DMS79 treated with DMSO at 0.1 percent for 48 hours (cell line): ENCODE measurements at places on chromosomes 4 and X.

GRCh38 chrX:135520022-135520552, 373 bp upstream of the INTS6L start:
- DNase-seq, result no peak

- DNase-seq, result no peak
Measured at GRCh38 chr4:93221771-93222170, 606.8 kb upstream of the ATOH1 start.

- DNase-seq, result no peak
Measured at GRCh38 chrX:40853004-40853815, 117.9 kb upstream of the MED14 start.

DNA sequence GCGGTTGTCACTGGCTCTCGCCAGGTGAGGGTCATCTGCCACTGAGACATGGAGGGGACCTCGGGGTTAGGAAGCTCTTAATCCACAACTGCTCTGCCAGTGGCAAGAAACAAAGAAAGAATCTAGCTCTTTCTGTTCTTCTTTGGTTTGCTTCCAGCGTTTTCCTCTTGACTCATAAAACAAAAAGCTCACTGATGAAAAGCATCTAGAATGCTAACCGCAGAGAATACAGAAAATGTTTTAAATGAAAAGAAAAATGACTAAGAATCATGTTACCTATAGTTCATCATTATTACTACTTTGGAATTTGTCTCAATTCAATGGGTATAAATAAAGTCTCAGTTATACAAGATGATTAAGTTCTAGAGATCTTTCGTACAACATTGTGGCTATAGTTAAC, 274.8 kb upstream of the TENM3 start:
- no peak for DNase-seq

GRCh38 chrX:132576939-132577338, 88.1 kb upstream of the MBNL3 start:
- no peak for DNase-seq

DNA sequence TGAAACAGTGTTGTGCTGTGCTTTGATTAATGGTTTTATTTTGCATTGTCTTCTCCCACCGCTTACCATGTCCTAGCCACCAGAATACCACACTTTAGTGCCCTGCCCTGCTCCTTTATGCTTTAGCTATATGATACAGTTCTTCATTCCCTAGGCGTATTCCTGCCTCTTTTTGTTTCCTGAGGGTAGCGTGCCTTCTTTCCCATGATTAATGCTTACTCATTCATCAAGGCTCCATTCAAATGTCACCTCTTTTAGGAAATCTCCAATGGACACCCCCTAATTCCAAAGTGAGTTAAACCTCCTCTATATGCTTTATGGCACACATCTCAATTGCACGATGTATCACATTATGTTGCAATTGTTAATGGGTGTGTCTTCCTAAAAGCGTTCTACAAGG, 46.3 kb downstream of the SPANXD start:
- no peak for DNase-seq

DNA sequence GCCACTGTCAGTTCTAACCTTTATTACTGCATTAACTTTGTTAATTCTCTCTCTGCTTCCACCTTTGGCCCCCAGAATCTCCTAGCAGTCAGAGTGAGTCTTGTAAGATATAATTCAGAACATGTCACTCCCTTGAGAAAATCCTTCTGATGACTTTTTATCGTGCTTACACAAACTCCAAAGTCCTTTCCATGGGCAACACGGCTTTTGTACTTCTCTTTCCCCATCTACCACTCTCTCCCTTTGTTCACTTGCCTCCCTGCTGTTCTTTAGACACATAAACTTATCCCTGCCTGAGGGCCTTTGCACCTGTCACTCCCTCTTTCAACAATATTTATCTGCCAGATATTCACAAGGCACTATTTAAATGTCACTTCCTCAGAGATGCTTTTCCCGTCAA, 64.8 kb downstream of the MAOB start:
- DNase-seq, result no peak

- DNase-seq, result no peak
Measured at GRCh38 chr4:72388521-72388920, 180.5 kb downstream of the ADAMTS3 start.

GRCh38 chr4:15794905-15795304, 16.8 kb downstream of the CD38 start:
- DNase-seq, result no peak

DNA sequence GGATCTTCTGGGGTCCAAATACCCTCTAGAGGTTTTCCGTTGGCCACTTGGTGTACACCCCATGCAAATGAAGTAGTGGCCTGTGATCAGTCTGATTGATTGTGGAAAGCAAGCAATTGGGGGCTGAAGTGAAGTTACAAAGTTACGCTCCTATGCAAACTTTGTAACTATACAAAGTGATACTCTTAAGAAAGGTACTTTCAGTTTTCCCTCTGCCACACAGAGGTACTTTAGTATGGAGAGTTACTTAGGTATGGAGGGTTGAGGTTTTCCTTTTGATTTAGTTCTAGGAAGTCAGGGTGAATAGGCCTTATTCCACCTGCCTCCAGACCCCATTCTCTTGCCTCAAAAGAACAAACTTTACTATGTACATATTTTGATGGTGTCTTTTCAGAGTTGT, 28.7 kb downstream of the STAG2 start:
- DNase-seq, result no peak

DNA sequence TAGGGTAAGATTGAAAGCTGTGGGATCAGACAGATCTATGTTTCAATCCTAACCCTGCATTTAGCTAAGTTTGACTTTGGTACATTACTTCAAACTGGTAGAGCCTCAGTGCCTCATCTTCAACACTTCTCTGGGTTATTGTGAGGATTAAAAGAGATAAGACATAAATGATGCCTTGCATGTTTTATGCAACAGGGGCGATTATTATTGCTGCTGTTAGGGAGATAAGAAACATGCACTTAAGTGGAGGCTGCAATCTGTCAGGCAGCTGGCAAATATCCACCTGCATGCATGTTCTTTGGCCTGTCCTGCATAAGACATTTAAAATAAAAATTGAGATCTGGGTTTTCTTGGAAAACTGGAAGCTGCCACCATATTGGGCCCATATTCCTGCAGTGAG, 24.6 kb downstream of the UNC5C start:
- no peak for DNase-seq

- DNase-seq, result no peak
Measured at GRCh38 chrX:131650637-131651410, 107.0 kb downstream of the OR13H1 start.

- DNase-seq, result no peak
Measured at GRCh38 chr4:177490769-177491168, 48.5 kb upstream of the AGA start.

GRCh38 chr4:20532116-20532790, 168.0 kb upstream of the PACRGL start:
- no peak for DNase-seq

DNA sequence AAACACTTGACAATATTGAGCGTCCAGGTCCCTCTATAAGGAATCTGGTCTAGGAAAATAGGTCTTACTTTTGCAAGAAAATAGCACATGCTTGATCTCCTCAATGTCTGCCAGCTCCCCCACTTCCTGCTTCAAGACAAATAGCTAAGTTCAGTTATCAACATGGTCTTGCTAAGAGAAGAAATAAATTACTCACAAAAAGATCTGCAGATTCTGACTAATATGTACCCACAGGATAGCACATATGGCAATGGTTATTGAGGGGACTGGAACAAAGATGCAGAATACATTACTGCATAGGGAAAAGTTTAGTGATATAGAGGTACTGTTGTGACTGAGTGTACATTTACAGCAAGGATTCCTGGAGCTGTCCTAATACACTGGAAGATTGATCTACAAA, 457.5 kb upstream of the GRID2 start:
- DNase-seq, result no peak

DNA sequence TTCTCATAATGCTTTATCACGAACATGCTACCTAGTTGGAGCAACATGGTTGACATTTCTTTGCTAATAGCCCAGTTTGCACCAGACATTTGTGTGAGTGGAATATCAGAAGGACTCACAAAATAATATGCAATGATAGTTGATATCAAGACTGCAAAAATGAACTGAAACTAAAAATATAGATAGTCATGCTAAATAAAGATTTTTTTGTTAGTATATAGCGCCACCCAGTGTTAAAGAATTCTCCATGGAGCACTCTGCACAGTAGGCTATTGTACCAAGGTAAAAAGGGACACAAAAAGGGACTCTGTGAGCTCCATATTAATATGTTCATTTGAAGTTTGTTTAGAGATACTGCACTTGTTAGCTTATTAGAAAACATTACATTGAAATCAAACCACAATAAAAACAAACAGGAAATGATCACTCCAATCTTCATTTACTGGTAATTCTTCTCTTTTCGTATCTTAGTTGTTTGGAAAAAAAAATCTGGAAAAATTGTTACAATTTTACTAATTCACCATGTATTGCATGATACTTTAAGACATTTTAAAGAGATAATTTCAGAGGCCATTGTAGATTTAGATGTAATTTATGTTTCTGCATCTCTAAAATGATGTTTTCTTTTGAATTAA, 1509.6 kb downstream of the ADGRL3 start:
- DNase-seq, result no peak

DNA sequence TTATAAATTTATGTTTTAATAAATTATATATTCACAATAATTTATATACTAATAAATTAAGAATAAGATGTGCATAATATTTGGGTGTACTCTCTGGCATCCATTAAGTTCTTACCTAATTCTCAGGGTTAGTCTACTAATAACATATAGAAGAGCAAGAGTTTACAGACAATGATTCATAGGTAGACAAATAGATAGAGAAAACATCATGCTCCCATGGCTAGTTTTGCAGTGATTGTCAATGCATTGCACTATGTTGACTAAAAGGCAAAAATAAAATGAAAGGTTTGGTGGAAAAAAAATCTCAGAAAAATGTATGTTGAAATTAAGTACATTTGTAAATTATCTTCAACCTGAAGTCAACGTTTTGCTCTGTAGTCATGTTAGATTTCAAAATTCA, 606.0 kb downstream of the KCTD8 start:
- DNase-seq, result no peak

- no peak for DNase-seq
Measured at GRCh38 chr4:183723561-183724228, 64.6 kb downstream of the TRAPPC11 start.

GRCh38 chr4:61041527-61041926, 158.6 kb upstream of the ADGRL3 start:
- DNase-seq, result no peak

- DNase-seq, result peak; percentile 11
Measured at GRCh38 chr4:3660086-3660927, 105.9 kb upstream of the ADRA2C start.

DNA sequence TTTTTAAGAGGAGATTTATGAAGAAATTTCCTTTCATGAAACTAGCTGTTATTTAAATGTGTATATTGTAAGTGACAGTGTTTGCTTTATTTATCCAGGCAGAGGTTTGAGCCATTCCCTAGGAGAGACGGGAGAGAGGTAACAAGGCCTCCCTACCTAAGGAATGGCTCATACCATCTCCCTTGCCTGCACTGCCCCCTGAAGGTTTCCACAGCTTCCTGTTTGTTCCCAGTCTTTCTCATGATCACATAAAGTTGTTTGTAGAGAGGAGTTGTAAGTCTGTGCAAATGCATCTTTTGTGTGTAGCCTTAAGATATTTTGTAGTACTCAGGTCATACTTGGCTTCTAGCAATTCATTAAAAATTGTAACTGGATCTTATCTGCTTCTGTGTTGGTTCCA, 1504.5 kb upstream of the PCDH10 start:
- DNase-seq, result no peak

DNA sequence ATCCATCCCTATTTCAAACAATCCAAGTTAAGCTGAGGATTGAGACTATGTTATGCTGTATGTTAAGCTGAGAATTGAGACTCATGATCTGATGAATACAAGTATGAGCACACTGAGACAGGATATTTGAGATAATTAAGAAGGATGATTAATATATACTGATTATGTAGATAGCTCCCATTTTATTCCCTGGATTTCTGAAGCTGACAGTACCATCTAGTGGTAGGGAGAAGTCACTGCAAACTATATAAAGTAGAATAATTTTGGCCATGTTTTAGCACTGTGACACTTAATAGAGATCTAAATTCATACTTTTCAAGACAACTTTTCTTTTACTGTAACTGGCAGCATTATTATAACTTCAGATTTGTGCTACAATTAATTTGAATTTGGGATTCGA, 63.8 kb upstream of the HPRT1 start:
- no peak for DNase-seq

GRCh38 chrX:11836284-11836683, 78.2 kb downstream of the MSL3 start:
- no peak for DNase-seq

- no peak for DNase-seq
Measured at GRCh38 chr4:75876218-75876617, 26.0 kb downstream of the PPEF2 start.

DNA sequence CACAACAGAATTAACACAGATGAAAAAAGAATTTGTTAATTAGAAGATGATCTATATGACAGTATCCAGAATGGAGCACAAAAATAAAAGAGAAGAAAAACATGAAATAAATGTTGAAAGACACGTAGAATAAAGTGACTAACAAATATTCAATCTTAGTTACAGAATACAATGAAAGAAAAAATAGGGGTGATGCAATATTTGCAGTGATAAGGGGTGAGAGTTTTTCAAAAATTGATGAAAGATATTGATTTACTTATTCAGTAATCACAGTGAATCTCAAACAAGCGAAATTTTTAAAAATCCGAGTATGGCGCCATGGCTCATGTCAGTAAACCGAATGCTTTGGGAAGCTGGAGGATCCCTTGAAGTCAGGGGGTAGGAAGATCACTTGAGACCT, 20.2 kb upstream of the RAB28 start:
- DNase-seq, result no peak

DNA sequence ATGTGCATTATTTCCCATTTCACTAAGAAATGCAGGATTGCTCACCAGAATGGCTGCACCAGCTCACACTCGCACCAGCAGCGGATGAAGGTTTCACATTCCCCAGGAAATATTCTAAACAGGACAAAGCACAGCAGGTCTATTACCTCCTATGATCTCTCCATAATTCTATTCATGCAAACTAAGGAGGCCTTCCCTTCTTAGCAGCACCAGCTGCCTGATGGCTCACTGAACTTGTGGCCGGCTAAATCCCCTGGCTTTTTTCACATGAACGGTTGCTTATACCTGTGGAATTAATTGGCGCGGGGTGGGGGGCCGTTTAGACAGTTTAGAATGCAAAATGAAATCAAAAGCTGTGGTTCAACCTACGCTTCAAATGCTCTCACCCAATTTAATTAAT, 73.5 kb upstream of the SRD5A3 start:
- no peak for DNase-seq

GRCh38 chr4:86523333-86523732, 70.8 kb upstream of the PTPN13 start:
- DNase-seq, result no peak

DNA sequence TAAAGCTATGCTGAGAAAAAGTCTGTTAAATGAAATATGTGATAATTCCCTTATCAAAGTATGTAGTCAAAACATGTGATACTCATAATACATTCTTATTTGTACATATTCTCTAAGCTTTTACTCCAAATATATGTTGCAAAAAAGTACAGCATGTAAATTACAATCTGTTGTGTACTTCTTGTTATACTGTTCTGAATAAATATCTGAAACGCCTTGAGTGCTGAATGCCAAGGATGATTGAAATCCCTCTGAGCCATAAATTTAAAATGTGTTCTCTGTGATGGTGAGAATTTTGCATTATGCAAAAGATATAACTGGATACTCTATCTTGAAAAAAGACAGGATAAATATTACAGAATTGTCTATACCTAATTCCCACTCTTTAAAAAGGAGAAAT, 1128.0 kb downstream of the STPG2 start:
- no peak for DNase-seq
